ENCODE measurements at places on chromosomes 7 and 10. TPM values are rescaled to one million over a fixed set of nuclear protein-coding genes. Genes with fewer than 3 reads are reported as not detected.

GRCh38 chr10:7697426-7697825 lies 5.7 kb upstream of the ITIH2 start:
- peaks cover 2% of the 10 kb centered on the region for H3K36me3 ChIP-seq
- H3K27ac ChIP-seq, result no peak overlapping the region
- peaks cover 4% of the 10 kb centered on the region for H3K27me3 ChIP-seq
- H3K4me1 ChIP-seq, result no peaks in the 10 kb centered on the region

DNA sequence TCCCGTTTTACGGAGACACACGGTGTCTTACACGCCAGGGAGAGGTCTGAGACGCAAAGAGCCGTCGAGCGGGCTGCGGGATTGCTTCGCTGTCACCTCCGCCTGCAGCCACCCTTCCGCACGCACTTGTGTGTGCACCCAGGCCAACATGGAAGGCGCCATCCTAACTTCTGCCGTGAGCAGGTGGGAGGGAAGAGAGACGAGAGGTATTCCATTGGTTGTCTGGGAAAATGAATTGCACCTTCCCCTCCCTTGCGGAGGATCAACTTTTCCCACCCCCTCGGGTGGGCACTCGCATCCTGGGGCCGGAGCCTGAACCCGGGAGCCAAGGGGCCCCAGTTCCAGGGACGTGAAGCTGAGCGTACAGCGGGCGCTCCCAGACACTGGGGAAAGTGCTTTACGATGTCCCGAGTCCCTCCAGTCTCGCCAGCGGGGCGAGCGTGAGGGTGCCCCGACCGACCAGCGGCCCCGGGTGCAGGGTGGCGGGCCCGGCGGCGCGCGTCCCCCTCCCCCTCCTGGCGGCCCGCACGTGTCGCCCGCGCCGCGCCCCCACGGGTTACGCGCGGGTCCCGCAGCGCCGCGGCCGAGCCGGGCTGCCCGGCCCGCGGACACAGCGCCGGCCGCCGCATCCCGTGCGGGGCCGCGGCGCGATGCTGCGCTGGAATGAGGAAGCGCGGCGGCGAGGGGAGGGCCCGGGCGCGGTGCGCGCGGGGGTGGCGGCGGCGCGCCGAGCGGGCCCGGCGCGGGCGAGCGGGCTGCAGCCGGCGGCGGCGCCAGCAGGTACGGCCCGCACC lies 984 bp upstream of the IKZF1 start:
- H3K4me3 ChIP-seq, result peak overlapping the region; percentile 81
- peak overlapping the region; percentile 83 for H3K27ac ChIP-seq
- peaks cover 51% of the 10 kb centered on the region for H3K4me1 ChIP-seq
- peaks cover 34% of the 10 kb centered on the region for H3K36me3 ChIP-seq
- peaks cover 5% of the 10 kb centered on the region for H3K27me3 ChIP-seq

- H3K27ac ChIP-seq, result no peak overlapping the region
- no peak overlapping the region for H3K4me3 ChIP-seq
- peaks cover 14% of the 10 kb centered on the region for H3K36me3 ChIP-seq
- H3K4me1 ChIP-seq, result peaks cover 62% of the 10 kb centered on the region
- no peaks in the 10 kb centered on the region for H3K27me3 ChIP-seq
Observed at GRCh38 chr7:17934612-17935240, 5.6 kb downstream of the SNX13 start.

The PDSS1 gene
- 43.1 TPM for total RNA-seq

GRCh38 chr7:81280531-81280930 lies 361.7 kb upstream of the SEMA3C start:
- no peaks in the 10 kb centered on the region for H3K27me3 ChIP-seq
- H3K4me3 ChIP-seq, result no peak overlapping the region
- DNase-seq, result no peak
- no peaks in the 10 kb centered on the region for H3K36me3 ChIP-seq

GRCh38 chr7:25750744-25751508 lies 401.1 kb upstream of the NFE2L3 start:
- no peak for DNase-seq
- H3K4me3 ChIP-seq, result no peak overlapping the region
- no peaks in the 10 kb centered on the region for H3K36me3 ChIP-seq
- peaks cover 5% of the 10 kb centered on the region for H3K27me3 ChIP-seq
- no peak overlapping the region for H3K27ac ChIP-seq
- no peaks in the 10 kb centered on the region for H3K4me1 ChIP-seq

The WDR91 gene
- total RNA-seq, result 34.6 TPM

GRCh38 chr10:112954974-112955581 lies 5.0 kb downstream of the TCF7L2 start:
- H3K4me3 ChIP-seq, result no peak overlapping the region
- H3K27me3 ChIP-seq, result peaks cover 85% of the 10 kb centered on the region
- DNase-seq, result no peak
- no peak overlapping the region for H3K27ac ChIP-seq

- no peak overlapping the region for H3K4me3 ChIP-seq
- no peak for DNase-seq
- H3K36me3 ChIP-seq, result no peaks in the 10 kb centered on the region
- no peaks in the 10 kb centered on the region for H3K4me1 ChIP-seq
- no peaks in the 10 kb centered on the region for H3K27me3 ChIP-seq
- H3K27ac ChIP-seq, result no peak overlapping the region
Observed at GRCh38 chr10:67015225-67015624, 89.4 kb downstream of the LRRTM3 start.

GRCh38 chr10:74824900-74825370 lies 1.5 kb upstream of the KAT6B start:
- no peak for DNase-seq
- peak overlapping the region; percentile 79 for H3K27ac ChIP-seq
- peak overlapping the region; percentile 85 for H3K4me3 ChIP-seq
- no peaks in the 10 kb centered on the region for H3K27me3 ChIP-seq

DNA sequence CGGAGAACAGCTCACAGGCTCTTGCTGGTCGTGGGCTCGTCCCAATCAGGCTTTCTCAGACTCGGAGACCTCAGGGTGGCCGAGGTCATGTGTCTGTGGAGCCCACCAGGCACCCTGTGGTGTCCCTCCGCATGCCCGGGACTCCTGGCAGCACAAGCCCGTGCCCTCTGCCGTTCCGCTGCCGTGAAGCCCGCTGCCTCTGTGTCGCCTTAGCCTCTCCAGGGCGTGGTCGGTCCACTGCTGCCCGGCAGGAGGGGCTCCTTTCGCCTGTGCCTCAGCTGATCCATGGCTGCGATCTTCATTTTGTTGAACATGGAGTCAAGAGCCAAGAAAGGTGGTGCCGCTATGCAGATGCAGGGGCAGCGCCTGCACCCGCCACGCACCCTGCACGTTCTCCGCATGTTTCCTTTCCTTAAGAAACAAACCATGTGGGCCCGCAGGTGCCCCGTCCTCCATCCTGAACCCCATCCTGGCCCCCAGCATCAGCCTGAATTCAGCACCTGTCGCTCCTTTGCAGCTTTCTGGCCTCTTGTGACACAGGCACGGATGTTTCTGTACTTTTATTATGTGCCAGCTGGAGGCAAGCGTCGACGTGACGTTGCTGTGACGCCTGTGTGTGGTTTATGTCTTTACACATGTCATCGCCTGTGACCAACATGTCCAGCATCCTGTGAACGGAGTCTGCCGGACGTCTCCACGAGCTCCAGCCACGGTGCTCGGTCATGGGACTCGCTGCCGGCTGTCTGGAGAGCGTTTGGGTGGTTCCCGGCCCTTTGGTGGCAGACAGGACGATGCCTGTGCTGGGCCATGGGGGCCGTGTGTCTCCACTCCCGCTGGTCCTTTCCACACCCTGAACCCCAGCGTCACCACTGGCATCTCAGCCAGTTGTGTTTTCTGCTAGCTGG lies 69.9 kb downstream of the NKX6-2 start:
- no peak overlapping the region for H3K4me3 ChIP-seq
- no peak for DNase-seq
- H3K4me1 ChIP-seq, result no peaks in the 10 kb centered on the region
- no peak overlapping the region for H3K27ac ChIP-seq
- no peaks in the 10 kb centered on the region for H3K27me3 ChIP-seq
- H3K36me3 ChIP-seq, result peaks cover 7% of the 10 kb centered on the region

DNA sequence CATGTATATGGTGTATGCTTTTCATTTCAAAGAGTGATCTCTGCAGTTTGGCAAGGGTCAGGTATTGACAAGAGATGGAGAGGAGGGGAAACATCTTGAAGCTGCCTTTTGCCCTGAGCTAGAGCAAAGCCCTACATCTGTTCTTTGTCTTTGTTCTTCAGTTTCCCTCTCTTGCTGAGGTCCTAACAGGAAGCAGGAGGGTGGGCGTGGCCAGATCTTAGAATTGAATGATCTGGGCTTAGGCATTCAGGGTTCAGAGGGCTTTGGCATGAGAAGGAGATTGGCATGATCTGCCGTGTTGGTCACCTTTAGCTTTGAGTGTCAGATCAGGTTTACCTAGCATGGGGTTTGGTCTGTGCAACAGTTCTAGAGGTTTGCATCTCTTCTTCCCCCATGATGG lies 41.3 kb downstream of the LRMDA start:
- no peaks in the 10 kb centered on the region for H3K4me1 ChIP-seq
- no peak overlapping the region for H3K4me3 ChIP-seq
- no peaks in the 10 kb centered on the region for H3K36me3 ChIP-seq

DNA sequence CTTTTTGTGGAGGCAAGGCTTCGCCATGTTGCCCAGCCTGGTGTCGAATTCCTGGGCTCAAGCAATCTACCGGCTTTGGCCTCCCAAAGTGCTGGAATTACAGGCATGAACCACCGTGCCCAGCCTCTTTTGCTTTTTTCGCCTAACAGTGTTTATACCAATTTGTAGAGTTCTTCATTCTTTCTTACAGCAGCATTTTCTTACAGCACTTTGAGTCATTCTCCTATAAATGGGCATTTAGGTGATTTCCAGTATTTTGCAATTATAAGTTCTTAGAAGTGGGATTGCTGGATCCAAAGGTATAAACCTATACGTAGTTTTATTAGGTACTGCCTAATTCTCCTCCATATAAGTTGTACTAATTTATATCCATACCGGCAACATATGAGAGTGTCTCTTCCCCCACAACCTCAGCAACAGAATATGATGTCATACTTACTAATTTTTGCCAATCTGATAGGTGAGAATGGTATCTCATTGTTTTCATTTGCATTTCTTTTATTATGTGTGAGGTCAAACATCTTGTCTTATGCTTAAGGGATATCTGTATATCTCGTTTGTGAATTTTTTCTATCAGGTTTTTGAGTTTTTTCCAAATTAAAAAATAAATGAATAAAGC lies 39.1 kb downstream of the SUFU start:
- peaks cover 2% of the 10 kb centered on the region for H3K27me3 ChIP-seq
- H3K4me1 ChIP-seq, result peaks cover 7% of the 10 kb centered on the region
- H3K36me3 ChIP-seq, result peaks cover 3% of the 10 kb centered on the region
- H3K4me3 ChIP-seq, result no peak overlapping the region

GRCh38 chr7:106486331-106486730 lies 174.6 kb downstream of the CCDC71L start:
- no peaks in the 10 kb centered on the region for H3K27me3 ChIP-seq
- no peak for DNase-seq
- H3K27ac ChIP-seq, result no peak overlapping the region

The ZNF487 gene
- total RNA-seq, result 1.8 TPM

GRCh38 chr10:71713135-71714030 lies 6.2 kb downstream of the C10orf105 start:
- H3K27ac ChIP-seq, result peak overlapping the region; percentile 96
- H3K4me1 ChIP-seq, result peaks cover 45% of the 10 kb centered on the region
- H3K4me3 ChIP-seq, result peak overlapping the region; percentile 63
- no peaks in the 10 kb centered on the region for H3K36me3 ChIP-seq

GRCh38 chr7:4138866-4139265 lies 543.2 kb upstream of the FOXK1 start:
- H3K4me3 ChIP-seq, result no peak overlapping the region
- no peaks in the 10 kb centered on the region for H3K36me3 ChIP-seq
- no peak for DNase-seq
- no peak overlapping the region for H3K27ac ChIP-seq

- no peaks in the 10 kb centered on the region for H3K4me1 ChIP-seq
- H3K4me3 ChIP-seq, result no peak overlapping the region
- no peaks in the 10 kb centered on the region for H3K36me3 ChIP-seq
- no peaks in the 10 kb centered on the region for H3K27me3 ChIP-seq
Observed at GRCh38 chr7:49324707-49325106, 400.4 kb downstream of the CDC14C start.

DNA sequence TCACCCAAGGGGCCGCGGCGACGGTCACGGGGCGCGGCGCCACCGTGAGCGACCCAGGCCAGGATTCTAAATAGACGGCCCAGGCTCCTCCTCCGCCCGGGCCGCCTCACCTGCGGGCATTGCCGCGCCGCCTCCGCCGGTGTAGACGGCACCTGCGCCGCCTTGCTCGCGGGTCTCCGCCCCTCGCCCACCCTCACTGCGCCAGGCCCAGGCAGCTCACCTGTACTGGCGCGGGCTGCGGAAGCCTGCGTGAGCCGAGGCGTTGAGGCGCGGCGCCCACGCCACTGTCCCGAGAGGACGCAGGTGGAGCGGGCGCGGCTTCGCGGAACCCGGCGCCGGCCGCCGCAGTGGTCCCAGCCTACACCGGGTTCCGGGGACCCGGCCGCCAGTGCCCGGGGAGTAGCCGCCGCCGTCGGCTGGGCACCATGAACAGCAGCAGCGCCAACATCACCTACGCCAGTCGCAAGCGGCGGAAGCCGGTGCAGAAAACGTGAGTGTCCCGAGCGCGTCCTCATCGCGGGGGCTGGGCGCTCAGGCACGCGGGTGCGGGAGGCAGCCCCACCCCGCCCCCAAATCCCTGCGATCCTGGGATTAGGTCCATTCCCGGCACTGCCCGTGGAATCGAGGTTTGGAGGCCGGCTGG lies 509 bp downstream of the AHR start:
- H3K4me1 ChIP-seq, result peaks cover 17% of the 10 kb centered on the region
- peak overlapping the region; percentile 92 for H3K4me3 ChIP-seq
- H3K27me3 ChIP-seq, result no peaks in the 10 kb centered on the region
- H3K27ac ChIP-seq, result peak overlapping the region; percentile 94

- no peaks in the 10 kb centered on the region for H3K27me3 ChIP-seq
- no peaks in the 10 kb centered on the region for H3K4me1 ChIP-seq
- no peaks in the 10 kb centered on the region for H3K36me3 ChIP-seq
- H3K27ac ChIP-seq, result no peak overlapping the region
- no peak for DNase-seq
Observed at GRCh38 chr10:121106611-121107010, 255.4 kb downstream of the WDR11 start.

DNA sequence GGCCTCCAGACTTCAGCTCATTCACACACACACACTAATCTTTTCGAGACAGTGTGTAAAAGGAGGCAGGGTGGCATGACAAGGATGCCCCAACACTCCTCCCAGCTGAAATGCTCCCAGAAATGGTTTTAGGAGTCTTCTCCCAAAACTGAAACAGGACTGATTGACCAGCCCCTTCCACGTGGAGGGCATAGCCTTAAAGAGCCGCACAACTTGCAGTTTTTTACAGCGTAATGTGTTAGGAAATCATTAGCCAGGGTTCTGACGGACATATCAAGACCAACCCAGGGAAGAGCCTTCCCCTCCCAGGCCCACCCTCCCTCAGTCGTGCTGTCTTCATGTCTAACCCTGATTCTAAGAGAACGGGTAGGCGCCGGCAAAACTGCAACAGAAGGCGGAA lies 224.6 kb downstream of the TNS3 start:
- H3K4me1 ChIP-seq, result peaks cover 9% of the 10 kb centered on the region
- H3K27ac ChIP-seq, result no peak overlapping the region
- no peak overlapping the region for H3K4me3 ChIP-seq
- H3K27me3 ChIP-seq, result no peaks in the 10 kb centered on the region
- no peak for DNase-seq
- no peaks in the 10 kb centered on the region for H3K36me3 ChIP-seq

- no peaks in the 10 kb centered on the region for H3K27me3 ChIP-seq
- no peak overlapping the region for H3K4me3 ChIP-seq
- no peaks in the 10 kb centered on the region for H3K4me1 ChIP-seq
- H3K36me3 ChIP-seq, result no peaks in the 10 kb centered on the region
Observed at GRCh38 chr10:65083222-65083621, 1562.0 kb downstream of the REEP3 start.
